Caudate nucleus (tissue), 63 donors: ENCODE measurements at places on chromosomes 16 and 17.
A peak's percentile ranks its signal among the peaks of the same experiment; 100 is the strongest.

GRCh38 chr17:29292992-29293889, 707 bp downstream of the NUFIP2 start:
- no peak for DNase-seq

DNA sequence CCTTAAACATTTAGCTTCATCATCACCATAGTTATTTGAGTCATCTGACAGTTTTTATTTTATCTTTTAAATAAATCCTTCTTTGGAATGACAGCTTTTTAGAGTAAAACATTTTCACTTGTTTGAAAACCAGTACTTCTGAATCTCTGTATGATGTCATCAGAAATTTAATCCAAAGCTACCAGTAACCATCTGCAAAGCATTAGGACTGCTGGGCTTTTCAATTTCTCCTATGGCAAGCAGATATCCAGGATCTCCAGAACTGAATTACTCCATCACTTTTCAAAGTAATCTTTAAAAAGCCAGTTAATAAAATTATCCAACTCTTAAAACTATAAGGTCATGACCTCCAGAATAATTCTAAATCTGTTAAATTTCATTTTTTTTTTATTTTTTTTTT, 51.5 kb downstream of the CHCT1 start:
- DNase-seq = no peak

DNA sequence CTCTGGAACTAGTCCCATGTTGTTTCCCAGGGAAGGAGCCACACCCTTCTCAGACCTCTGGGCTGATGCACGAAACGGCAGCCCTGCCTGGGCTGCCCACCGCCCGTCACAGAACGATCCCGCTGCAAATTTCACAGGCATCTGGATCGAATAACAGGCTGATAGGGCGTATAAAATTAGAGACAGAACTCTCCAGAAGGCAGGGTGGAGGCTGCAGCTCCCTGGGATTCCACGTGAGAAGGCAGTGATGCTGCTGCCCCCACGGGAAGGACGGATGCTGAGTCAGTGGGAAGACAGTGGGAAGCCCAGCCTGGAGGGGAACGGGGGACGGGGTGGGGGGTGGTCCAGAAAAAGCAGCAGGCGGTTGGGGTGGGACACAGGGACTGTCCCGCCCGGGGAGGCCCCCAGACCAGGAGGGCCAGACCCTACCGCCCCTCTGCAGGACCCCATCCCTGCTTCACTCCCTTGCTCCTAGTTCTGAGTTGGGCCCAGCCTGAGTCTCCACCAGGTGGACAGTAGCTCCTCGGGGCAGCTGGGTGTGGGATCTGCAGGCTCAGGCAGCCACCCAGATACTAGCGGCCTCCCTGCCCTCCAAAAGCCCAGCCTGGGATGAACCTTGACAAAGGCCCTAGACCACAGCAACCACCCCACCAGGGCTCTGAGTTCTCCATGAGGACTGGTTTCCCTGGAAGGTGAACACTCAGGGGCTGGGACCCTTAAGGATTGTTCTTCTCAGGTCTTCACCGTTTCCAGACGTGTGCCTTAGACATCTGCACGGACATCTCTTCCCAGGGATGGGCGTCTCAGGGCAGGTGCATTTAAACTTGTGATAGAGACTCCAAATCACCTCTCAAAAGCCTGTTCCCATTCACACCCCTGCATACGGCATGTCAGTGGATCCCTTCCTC, 117.8 kb downstream of the METRNL start:
- DNase-seq = no peak

DNA sequence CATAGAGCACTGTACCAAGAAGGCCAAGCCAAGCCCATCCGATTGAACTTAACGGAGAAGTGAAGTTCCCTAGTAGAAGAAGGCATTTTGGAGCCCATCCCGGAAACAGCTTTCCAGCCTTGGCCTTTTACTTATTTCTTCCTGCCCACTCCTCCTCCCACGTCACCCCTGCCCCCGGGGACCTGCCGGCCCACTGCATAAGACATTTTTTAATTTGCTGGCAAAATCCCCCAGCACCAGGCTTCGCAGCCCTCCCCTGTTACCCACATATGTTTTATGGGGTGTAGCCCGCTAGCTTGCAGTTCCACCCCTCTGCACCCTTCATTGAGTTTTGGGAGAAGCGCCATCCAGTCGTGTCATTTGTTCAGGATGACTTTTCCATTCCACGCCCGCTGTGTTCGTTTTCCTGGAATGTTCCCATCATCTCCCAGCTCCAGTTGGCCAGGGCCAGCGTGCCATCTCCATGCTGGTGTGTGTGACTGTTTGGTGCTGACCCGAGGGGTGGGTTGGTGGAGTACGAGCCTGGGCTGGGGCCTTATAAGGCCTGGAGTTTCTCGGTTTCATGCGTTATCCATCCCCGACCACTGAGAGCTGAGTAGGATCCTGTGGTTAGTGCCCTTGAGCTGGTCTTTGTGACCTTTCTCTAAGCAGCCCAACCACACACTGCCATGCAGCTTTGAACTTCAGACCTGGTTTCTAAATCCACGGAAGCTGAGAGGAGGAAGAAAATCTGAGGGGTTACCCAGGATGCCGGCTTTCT, 20.0 kb upstream of the TBX2 start:
- no peak for DNase-seq

GRCh38 chr16:67525176-67525860, 3.3 kb upstream of the RIPOR1 start:
- DNase-seq = no peak

DNA sequence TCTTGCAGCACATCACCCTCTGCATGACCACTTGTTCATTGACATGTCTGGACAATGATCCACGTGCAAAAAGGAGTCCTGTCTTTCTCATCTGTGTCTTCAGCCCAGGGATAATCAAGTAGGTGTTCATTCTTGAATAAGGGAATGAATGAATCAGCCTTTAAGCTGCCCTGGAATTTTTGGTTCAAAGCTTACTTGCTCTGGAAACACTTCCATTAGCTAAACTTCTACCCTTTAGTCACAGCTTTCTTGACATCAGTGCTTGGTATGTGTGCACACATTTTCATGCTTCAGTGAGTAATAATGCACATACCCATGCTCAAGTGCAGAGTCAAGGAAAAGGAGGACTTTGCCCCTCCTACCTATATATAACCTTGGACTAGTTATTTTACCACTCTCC, 103.0 kb upstream of the CDH13 start:
- no peak for DNase-seq

GRCh38 chr16:87188104-87188503, 129.1 kb downstream of the C16orf95 start:
- DNase-seq = no peak

GRCh38 chr16:20064931-20065330, 8.8 kb downstream of the GPR139 start:
- no peak for DNase-seq

- DNase-seq = no peak
Measured at GRCh38 chr16:30027588-30028437, 3.3 kb downstream of the TLCD3B start.

- no peak for DNase-seq
Measured at GRCh38 chr17:63165400-63165799, 199.4 kb downstream of the TANC2 start.

DNA sequence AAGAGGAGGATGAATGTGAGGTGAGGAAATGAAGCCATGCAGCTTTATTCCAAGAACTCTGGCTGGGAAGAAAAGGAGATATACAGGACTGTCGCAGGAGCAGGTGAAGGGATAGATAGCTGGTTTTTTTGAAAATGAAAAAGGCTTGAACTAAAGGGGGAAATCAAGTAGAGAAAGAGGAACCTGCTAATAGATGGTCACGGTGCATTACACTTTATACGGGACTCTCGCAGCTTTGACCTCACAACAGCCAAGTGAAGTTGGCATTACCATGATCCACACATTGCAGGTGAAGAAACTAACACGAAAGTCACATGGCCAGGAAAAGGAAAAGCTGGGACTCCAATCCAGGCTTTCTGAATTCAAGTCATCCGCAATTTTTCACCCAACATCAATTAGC, 86.9 kb downstream of the HS3ST2 start:
- DNase-seq = no peak

DNA sequence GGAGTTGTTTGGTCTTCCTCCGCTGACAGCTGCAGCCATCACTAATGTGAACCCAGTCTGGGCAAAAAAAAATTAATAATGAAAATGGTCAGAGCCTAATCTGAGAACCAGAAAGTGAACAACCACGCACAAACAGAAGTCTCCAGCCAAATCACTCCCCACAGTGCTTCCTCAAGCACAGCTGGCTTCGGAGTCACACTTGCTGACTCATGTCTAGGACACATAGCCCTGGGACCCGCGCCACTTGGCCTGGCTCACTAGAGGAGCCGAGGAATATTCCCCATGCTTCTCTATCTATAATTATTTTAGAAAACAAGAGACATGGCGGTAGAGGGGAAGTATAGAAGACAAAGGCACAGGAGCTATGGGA, 109.1 kb downstream of the ZFHX3 start:
- DNase-seq = no peak

- no peak for DNase-seq
Measured at GRCh38 chr17:53721101-53721500, 101.6 kb upstream of the KIF2B start.

DNA sequence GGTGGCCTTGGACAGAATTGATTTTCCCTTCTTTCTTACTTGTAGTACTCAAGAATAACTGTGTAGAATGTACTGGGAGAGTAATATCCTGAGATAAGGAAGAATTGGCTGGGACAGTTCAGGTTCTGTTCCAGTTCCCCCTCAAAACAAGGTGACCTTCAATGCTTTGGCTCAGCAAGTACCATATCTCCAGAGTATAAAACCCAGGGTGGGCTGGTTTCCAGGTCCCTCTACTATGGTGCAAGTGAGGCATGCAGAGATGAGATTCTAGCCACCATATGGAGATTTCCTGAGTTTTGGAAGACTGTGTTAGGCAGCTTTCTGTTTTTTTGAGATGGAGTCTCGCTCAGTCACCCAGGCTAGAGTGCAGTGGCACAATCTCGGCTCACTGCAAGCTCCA, 18.1 kb upstream of the DLX3 start:
- DNase-seq = no peak

- DNase-seq = no peak
Measured at GRCh38 chr16:78563905-78564304, 464.5 kb downstream of the WWOX start.

- DNase-seq = no peak
Measured at GRCh38 chr17:62870552-62870971, 62.4 kb upstream of the MARCHF10 start.

- DNase-seq = peak; percentile 5
Measured at GRCh38 chr17:48636177-48637018, 10.2 kb upstream of the HOXB9 start.

GRCh38 chr16:86227801-86228200, 282.5 kb upstream of the FOXF1 start:
- no peak for DNase-seq

DNA sequence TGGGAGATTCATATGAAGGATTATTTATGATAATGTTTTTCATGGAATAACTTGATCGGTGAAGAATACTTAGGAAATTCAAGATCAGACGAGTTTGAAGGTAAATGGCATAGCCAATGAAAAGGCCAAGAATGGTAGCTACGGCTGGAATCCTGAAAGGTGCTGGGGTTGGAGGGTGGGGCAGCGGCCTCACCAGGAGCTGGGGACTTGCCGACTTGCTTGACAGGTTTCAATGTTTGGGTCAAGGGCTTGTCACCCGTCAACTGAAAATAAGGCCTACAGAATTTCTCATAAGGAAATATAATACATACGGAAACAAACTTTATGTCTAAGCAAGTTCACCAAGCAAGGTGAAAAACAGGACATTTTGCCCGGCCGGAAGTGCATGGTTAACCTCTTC, 9.9 kb downstream of the CRYM start:
- DNase-seq = no peak

- DNase-seq = no peak
Measured at GRCh38 chr16:85663891-85664321, 24.8 kb downstream of the GINS2 start.

- DNase-seq = no peak
Measured at GRCh38 chr16:3509470-3509928, 8.7 kb downstream of the CLUAP1 start.
